ENCODE measurements at places on chromosomes 4 and X. TPM values are rescaled to one million over a fixed set of nuclear protein-coding genes. Genes with fewer than 3 reads are reported as not detected.

GRCh38 chrX:104041003-104041402, 1.2 kb downstream of the H2BW2 start:
- no peak for DNase-seq

- no peak for DNase-seq
Measured at GRCh38 chr4:48038666-48039065, 22.1 kb downstream of the NIPAL1 start.

GRCh38 chr4:1226144-1226481, 22.8 kb downstream of the CTBP1 start:
- DNase-seq = peak; percentile 69

GRCh38 chr4:55530691-55531090, 16.0 kb downstream of the CLOCK start:
- DNase-seq = no peak

- no peak for DNase-seq
Measured at GRCh38 chrX:97416461-97416860, 532.8 kb downstream of the RPA4 start.

DNA sequence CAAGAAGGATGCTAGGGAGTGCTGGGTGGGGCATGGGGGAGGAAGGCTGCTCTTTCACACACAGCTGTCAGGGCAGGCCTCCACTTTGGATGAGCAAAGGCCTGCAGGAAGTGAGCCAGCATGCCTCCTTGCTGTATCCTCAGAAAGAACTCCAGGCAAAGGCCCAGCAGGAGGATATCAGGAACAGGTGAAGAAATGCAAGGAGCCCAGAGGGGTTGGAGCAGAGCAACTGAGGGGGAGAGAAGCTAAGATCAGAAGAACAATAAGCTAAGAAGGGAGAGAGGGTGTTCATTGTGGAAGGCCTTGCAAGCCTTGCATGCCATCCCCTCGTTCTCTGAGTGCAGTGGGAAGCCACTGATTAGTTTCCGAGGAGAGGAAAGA, 115.1 kb downstream of the CAMK2D start:
- peak; percentile 15 for DNase-seq

- no peak for DNase-seq
Measured at GRCh38 chrX:151702741-151703340, 7.6 kb downstream of the PRRG3 start.

DNA sequence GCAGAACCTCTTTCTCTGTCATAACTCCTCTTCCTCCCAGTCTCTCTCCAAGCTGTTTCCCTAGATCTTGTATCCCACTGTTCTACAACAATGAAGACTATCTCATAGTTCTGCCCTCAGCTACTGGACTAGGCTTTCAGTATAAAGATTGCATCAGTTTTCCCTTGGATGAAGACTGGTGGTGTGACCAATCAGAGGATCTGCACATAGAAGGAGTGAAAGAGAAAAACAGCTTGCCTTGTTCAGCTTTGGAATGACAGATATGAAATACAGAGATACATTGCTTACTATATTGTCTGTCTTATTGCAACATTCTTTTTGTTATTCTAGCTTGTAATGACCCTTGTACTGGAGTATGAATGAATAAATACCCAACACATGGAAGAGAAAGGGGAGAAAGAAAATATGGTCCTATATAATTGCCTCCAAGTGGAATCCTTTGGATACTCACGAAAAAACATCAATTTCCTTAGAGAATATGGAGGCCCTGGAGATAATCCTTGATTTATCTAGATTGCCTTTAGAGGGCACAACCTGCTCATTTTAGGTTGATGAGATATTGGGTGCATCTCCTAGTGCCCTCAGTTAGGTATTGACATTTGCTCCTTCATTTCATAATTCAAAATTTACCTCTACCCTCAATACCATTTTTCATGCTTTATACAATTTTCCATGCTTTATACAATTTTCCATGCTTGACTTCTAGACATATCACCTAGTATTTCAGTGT, 395.8 kb downstream of the NAF1 start:
- no peak for DNase-seq

DNA sequence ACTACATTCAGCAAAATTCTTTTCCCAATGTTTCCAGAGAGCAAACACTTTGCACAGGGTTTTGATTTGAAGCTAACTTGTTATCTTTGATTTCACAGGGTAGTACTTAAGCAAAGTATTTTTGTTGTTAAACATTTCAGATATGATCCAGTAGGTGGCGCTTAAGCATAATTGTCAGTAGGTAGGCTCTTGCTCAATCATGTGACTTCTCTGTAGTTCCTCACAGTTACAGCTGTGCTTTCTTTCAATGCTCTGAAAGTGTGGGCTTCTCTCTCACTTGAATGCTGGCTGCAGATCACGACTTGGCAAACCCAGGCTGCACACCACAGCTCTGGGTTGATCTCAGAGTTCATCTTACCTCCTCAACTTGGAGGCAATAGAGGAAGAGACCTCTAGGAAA, 1016.5 kb downstream of the SH3BGRL start:
- no peak for DNase-seq

DNA sequence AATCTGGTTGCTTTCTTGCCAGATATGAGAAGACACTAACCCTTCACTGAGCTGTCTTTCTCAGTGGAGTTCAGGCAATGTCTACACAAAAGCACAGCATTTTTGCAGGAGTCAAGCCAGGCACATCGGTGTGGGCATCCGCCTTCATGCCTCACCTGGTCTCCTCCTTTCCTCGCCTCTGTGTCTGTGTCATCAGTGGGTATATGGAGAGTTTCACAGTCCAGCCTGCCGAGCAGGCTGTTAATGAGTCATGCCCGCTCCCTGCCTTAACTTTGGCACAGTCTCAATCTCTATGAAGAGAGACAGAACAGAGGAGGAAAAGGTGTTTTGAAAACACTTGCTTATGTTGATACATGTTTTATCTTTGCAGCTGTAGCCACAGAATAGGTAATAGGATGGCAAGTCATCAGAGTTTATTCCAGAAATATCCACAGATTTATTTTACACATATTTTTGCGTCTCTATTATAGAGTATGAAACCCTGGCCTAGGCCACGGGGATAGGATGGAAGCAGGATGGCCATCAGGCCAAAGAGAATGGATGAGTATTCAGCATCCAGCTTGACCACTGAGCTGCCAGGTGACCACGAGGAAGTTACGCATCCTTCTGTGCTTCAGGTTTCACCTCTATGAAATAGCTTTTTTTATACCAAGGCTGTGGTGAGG, 32.8 kb upstream of the MAML3 start:
- DNase-seq = no peak

- no peak for DNase-seq
Measured at GRCh38 chrX:11908371-11908770, 150.3 kb downstream of the MSL3 start.

DNA sequence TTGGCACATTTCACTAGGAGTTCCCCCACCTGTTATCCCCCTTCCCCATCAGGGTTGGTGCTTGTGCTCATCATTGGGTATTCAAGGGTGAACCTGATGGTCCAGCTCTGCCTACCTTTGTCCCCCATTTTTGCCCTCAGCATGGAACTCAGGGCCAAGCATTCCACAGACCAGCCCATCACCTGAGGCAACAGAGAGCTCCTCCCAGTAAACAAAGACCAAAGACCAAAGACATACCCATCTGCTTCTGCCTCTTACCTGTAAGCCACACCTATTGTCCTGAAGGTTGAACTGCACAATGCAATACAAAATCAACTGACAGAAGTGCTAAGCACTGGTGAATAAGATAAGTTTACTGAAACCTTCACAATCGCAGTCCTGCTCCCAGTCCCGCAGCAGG, 237.5 kb downstream of the PAPSS1 start:
- DNase-seq = no peak

- DNase-seq = no peak
Measured at GRCh38 chr4:114922592-114922933, 190.9 kb downstream of the NDST4 start.

DNA sequence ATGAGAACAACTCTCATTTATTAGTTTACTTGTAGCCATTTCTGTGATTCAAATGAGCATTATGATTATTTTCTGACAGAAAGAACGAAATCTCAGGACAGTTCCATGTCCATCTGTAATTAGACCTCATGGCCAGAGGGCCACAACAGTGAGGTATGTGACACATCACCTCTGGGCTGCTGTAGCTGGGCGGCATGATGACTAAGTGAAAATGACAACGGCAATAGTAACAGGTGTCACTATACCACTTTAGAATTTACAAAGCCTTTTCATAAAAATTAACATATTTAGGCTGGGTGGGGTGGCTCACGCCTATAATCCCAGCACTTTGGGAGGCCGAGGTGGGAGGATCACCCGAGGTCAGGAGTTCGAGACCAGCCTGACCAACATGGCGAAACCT, 252.6 kb downstream of the CBR4 start:
- DNase-seq = no peak

DNA sequence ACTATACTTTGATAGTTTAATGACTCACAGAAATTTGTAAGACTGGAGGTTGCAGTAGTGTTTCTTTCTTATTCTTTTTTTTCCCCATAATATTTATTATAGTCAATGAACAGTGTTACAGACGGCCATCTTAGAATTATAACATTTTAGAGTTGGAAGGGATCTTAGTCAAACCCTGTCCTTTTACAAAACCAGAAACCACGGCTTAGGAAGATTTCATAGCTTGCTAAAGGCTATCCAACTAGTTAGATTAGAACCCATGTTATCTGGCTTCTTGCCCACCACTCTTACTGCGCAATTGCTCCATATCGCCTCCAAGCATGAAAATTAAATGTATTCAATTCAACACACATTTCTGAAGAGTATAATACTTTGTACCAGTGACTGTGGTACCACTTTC, 1.1 kb downstream of the XIAP start:
- DNase-seq = no peak

GRCh38 chr4:164828955-164829354, 48.0 kb upstream of the APELA start:
- DNase-seq = no peak

GRCh38 chr4:163544407-163545038, 50.0 kb downstream of the TMA16 start:
- DNase-seq = peak; percentile 34

DNA sequence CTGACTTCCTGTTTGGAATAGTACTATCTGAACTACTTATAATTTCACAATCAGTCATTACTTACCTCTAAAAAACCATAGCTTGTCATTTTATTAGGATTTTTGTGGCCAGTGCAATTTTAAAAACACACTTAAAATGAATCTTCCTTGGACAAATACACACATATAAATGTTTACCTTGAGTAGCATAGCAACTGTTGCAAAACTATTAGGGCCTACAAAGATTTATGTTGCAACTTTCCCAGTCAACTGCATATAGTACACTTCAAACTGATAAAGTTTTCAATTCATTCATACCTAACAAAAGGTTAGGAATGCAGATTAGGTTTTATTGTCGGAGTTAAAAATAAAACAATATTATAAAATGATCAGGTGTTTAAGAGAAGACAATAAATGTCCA, 193.0 kb downstream of the PDGFC start:
- DNase-seq = no peak

DNA sequence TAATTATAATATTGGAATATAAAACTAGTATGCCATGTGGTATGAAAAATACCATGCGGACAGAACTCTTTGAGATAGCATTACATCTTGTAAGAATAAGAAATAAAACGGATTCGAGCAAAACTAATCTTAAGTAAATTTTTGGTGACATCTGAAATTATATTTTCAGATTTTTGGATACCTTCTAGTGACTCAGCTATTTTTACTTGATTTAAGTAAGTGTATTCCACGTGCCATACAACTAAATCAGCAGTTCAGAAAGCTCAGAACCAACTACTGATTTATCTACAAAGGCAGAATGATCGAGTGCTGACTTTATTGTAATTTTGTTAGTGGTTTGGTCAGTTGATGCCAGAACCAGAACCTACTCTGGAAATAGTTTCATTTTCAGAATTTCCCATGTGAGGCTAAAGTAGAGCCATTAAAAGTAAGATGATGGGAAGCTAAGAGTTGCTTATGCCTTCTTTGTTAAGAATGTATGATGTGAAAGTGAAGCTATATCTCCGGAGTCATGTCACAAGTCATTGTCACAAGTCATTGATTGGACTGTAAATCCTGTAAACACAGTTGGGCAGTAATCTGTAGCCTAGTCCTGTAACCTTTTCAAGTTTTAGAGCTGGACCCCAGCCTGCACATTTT, 4.0 kb downstream of the ING2 start:
- no peak for DNase-seq

- DNase-seq = no peak
Measured at GRCh38 chrX:49977319-49978090, 55.1 kb downstream of the CLCN5 start.

- DNase-seq = no peak
Measured at GRCh38 chrX:22124098-22124497, 92.0 kb downstream of the PHEX start.

- no peak for DNase-seq
Measured at GRCh38 chr4:26525771-26526150, 35.5 kb upstream of the CCKAR start.

DNA sequence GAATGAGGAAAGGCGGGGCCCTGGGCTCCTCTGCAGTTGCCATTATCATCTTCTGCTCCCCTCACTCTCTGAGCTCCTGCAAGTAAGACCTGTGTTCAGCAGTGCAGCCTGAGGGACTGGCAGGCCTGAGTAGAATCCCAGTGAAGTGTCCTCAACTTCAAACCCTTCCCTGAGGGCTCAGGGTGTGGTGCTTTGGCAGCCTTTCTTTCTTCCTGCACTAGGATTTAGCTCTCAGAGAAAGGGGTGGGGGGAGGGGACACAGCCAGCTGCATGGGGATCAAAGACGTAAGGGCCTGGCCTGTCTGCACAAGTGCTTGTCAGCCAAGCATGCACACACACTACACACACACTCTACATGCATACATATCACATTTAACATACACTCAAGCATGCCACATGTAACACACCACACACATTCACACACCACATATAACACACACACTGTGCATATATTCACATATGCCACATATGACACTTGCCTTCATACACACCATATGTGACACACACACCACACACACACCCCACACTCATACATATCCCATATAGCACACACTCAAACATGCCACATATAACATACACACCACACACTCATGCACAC, 223.4 kb upstream of the RPL34 start:
- DNase-seq = no peak

GRCh38 chr4:16056681-16057385, 27.0 kb downstream of the PROM1 start:
- peak; percentile 61 for DNase-seq

DNA sequence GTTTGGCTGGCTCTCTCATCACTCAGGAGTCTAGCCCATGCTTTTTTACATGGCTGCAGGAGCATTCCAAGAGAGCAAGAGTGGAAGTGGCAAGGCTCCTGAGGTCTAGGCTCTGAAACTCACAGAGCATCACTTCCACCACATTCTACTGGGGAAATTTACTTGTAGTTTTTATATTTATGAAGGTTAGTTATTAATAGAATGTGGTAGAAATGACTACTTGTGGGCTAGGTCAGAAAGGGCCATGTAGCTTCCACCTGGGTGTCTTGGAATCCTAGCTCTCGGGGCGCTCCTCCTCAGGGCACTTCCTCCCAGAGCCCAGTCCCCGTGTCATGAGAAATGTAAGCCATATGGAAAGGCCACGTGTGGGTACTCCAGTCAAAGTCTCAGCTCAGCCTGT, 127.0 kb upstream of the CASK start:
- DNase-seq = no peak

The SMR3B gene
- not detected for total RNA-seq

The S100G gene
- not detected for total RNA-seq

The CLNK gene
- not detected for total RNA-seq

The CFAP99 gene
- not detected for total RNA-seq

The VSIG4 gene
- 13.4 TPM for total RNA-seq

The ANAPC4 gene
- 9.0 TPM for total RNA-seq

The CTAG1B gene
- not detected for total RNA-seq

The MAD2L1 gene
- 1.0 TPM for total RNA-seq

The GRID2 gene
- total RNA-seq = not detected

The AMTN gene
- total RNA-seq = not detected

The TMEM31 gene
- not detected for total RNA-seq

The ASMT gene
- not detected for total RNA-seq

The AVPR2 gene
- 4.8 TPM for total RNA-seq

The RTL3 gene
- total RNA-seq = 0.34 TPM
